Fibroblast of skin of right biceps (primary cell): ENCODE measurements at places on chromosomes 11 and 22.

DNA sequence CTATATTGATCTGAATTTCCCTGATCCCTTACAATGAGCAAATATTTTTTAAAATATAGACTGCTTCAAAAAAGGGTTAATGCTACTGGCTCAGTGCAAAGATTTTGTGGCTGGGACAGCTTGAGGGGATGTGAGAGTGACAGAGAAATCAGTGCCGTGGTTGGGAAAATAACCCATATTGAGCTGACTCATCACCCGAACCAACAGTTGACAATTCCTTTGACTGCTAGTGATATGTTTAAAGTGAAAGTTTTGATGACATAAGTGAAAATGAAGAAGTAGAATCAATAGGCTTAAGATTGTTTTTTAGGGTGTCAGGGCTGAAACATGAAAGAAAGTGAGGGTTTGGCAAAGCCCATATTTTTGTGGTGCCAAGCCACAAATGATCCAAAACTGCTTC lies 257.1 kb upstream of the TENM4 start:
- DNase-seq = peak; percentile 4

DNA sequence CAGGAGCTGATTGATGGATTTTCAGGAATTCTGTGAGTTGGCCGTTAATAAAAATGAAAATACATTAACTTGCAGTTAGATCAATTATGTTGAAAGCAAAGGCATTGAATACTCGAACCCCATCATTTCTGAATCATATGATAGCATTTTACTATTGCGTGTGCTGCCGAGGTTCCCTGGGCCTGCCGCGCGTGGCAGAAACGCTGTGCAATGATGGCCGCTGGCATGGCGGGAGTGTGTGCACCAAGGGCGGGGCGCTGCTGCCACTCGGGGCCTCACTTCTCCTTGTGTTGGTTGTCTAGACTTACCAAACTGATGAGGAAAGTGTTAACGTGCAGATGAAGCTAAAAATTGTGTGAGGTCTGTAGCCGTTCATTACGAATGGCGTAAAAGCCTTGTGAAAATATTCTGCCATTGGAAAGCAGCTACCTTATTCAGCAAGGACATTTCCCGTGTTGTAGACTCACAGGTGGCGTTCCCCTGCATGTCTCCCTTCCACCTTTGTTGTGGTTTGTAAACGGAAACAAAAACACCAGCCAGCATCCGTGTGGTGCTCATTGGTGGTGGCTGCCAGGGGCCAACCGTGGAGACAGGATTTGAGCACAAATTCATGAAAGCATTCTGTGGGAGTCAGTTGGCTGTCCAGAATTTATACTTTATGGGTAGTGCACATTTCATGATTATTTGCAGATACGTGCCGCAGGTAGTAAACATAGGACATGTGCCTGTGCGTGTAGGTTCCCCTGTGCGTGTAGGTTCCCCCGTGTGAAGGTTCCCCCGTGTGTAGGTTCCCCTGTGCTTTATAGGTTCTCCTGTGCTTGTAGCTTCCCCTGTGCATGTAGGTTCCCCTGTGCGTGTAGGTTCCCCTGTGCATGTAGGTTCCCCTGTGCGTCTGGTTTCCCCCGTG lies 5.9 kb upstream of the GRAMD4 start:
- no peak for DNase-seq

GRCh38 chr22:27492566-27493201 lies 308.9 kb downstream of the MN1 start:
- DNase-seq = no peak

DNA sequence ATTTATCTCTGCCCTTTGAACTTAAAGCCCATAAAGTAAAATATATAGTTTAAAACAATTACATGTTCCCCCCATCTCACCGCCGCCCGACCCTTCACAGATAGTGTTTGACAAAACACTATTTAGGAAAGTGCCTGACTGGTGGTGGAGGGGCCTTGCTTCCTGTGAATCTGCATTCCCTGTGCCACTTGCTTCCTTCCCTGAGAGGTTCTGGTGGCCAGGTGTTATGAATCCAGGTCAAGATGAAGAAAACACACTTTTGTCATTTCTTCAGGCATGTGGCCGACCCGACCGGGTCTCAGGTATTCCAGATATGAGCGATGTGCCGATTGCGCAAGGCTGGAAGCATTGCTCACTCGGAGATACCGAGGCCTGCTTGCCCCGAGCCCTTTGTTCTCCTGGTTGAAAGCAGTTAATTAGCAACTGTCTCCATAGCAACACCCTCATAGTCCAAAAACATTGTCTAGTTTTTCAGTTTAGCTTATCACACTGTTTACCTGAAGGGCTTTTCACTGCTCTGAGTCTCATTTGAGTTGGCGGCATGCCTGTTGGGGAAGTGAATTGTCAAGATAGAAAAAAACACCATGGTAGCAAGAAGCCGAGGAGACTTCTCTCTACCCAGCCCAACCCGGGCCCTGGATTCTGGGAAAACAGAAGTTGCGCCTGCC lies 128.3 kb downstream of the TEAD1 start:
- DNase-seq = peak; percentile 76

GRCh38 chr11:62119569-62119968 lies 4.2 kb upstream of the INCENP start:
- no peak for DNase-seq

DNA sequence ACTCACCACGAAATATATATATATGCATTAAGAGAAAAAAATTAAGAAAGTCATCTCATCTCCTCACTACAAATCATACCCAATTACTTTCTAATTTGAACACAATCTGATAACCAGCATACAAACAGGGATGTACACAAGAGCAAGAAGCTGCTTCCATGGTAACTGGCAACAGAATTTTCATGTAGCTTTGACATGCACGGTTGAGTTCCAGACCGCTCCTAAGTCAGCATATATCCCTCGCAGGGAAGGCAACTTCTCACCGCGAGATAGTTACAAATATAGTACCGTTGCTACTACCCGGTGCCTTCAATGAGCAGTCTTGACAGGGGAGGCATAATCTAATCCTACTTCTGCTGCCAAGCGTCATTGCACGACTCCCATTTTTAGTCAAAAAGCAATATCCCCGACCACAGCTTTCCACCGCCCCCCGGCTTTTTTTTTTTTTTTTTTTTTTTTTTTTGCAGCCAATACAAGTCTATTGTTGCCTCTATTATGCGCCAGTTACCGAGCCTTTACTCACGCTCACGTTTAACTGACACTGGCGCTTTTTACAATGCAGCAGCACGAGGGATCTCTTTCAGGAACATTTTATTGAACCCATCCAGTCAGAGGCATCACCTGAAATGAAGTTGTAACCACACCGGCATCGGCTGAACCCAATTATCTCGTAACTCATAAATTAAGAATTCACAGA lies 2.2 kb downstream of the CADM1 start:
- no peak for DNase-seq

- DNase-seq = no peak
Observed at GRCh38 chr22:43234264-43234988, 47.5 kb upstream of the TTLL12 start.

DNA sequence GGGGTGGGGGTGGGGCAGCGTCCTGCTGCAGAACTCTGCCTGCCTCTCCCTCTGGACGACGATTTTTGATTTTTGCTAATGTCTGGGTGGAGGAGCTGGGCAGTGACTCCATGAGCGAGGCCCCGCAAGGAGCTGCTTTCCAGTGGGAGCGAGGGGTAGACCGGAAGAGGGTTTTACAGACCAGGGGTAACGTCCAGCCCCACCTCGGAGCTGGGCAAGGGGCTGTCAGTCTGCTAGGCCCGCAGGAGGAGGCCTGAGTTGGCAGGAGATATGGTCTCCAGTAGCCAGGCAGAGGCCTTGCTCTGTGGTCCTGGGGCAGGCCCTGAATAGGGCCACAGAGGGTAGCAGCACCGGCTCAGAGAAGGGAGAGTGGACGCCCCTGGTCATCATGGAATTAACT lies 9.0 kb downstream of the MAPK8IP2 start:
- no peak for DNase-seq

- DNase-seq = no peak
Observed at GRCh38 chr11:44566952-44567875, 1.8 kb downstream of the CD82 start.

- DNase-seq = no peak
Observed at GRCh38 chr22:44381761-44382115, 69.0 kb upstream of the SHISAL1 start.

DNA sequence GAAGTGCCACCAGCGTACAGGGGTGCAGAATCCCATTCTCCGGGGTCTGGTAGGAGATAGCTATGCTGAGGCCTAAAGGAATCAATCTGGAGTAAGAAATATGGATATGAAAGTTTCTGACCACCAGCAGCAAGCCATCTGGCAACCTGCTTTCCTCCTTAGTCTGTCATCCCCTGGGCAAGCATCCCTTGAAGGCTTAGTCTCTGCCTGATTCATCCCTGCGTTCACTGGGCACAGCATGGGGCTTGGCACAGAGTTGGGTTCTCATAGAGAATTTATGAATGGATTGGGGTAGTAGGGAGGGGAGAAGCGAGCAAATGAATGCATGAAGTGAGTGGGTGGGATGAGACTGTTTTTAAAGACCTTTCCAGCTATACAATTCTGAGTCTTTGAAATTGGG lies 85.8 kb upstream of the NARS2 start:
- DNase-seq = no peak
